ENCODE measurements at places on chromosomes 7 and 10.

DNA sequence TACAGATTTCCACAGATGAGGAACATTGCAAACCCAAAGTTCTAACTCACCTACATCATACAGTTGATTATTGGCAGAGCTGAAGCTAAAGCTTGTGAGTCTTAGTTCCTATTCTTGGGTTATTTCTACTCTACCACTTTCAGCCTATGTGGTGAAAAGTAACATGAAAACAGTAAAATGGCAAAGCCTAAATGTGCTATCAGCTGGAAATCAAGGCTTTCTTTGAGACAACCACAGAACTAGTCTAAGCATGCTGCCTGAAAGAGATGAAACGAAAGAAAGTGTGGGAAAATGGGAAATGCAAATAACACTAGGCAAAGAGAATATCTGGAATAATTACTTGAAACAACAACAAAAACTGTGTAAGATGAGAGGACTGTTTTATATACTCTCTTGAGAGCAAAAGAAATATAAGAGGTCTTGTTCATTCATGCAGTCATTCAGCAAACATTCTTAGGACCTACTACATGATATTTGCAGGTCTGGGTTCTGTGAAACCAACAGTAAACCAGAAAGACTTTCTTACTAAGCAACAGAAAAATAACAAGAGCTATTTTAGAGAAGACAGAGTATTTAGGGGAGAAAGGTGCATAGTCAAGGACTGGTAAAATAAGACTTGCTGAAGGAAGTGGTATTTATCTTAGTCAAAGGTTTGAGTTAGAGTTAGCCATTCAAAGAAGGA is 437.1 kb downstream of the HTR7 start:
- DNase-seq = no peak

GRCh38 chr10:77926566-77927401 is at the start of gene DLG5:
Gene DLG5 (minus strand): TSS chr10:77926755. CDS start chr10:77926520, 235 bp downstream.
- peak; percentile 42 for DNase-seq

GRCh38 chr7:70552141-70552540 is 579.8 kb upstream of the GALNT17 start:
- DNase-seq = no peak

- DNase-seq = no peak
These were observed 49.8 kb downstream of the ZNF239 start for GRCh38 chr10:43524434-43525247.

Measured in GM04504 (cell line).